ENCODE measurements at places on chromosomes 7 and 10.
A peak's percentile ranks its signal among the peaks of the same experiment; 100 is the strongest.

DNA sequence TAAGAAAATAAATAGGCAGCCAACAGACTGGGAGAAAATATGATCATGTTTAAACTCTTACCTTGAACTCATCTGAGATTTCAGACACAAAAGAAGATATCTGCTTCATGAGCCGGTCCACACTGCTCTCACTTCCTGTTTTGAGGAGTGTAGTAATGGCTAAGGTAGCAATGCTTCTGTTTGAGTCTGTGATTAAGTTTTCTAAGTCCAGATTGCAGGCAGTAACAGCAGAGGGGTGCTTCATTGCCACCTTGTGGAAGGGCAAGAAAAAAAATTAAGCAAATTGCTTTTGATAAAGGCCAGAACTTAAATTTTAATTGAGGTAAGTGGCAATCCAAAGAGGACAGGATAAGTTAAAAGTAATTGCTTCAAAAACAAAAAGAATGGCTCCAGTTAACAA is 69.1 kb downstream of the MEST start:
- DNase-seq = no peak

DNA sequence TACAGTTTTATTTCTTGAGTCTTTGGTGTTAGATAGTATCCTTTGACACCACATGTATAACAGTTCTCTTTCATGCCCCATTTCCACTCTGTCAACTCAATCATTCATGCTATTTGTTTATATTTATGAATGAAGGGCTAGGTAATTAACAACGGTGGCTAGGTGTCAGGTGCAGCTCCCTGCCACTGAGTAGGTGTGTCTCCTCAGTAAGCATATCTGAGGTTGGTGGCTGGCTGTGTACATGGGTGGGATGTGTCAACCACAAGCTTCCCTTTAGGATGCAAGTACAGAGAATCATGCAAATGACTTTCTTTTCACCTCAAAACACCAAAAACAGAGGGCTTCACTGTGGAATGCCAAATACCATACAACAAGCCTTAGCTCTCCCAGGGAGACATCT is 83.4 kb downstream of the ZNF365 start:
- DNase-seq = no peak

- DNase-seq = no peak
Observed at GRCh38 chr10:79193694-79194382, 125.1 kb downstream of the ZMIZ1 start.

DNA sequence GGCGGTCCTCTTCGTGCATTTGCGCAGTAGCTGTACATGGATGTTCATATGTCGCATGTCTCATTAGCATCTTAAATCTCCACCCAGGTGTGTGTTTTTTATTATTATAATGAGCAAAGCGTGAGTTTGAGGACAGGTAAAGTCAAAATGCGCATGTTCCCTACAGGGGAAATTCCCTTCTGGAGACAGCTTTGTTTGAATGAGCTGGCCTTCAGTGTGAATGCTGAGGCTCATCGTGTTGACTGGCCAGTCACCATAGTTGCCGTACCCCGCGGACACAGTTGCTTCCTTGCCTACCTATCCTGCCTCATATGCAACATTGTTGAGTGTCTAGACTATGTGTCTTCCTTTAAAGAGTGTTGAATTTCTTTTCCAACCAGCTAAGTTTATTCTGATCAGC is 13.6 kb downstream of the LYZL1 start:
- no peak for DNase-seq

DNA sequence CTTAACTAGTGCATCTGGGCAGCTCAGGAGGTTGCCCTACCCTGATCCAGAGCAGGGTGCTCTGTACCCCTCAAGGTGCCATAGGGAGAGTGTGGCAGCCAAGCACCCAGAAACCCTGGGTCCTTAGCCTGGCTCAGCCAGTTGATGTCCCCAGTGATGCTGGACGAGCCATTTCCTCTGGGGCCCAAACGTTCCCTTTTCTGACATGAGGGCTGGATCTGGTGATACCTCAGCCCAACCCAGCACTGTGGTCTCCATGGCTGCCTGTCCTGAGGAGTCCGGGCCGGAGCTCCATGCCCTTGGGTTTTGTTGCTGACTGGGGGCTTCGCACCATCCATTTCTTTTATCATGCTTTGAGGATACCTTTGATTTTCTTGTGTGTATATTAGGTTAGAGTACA is 87.9 kb upstream of the IKZF1 start:
- no peak for DNase-seq

GRCh38 chr10:43115881-43116595 is 22.2 kb upstream of the CSGALNACT2 start:
- DNase-seq = no peak

DNA sequence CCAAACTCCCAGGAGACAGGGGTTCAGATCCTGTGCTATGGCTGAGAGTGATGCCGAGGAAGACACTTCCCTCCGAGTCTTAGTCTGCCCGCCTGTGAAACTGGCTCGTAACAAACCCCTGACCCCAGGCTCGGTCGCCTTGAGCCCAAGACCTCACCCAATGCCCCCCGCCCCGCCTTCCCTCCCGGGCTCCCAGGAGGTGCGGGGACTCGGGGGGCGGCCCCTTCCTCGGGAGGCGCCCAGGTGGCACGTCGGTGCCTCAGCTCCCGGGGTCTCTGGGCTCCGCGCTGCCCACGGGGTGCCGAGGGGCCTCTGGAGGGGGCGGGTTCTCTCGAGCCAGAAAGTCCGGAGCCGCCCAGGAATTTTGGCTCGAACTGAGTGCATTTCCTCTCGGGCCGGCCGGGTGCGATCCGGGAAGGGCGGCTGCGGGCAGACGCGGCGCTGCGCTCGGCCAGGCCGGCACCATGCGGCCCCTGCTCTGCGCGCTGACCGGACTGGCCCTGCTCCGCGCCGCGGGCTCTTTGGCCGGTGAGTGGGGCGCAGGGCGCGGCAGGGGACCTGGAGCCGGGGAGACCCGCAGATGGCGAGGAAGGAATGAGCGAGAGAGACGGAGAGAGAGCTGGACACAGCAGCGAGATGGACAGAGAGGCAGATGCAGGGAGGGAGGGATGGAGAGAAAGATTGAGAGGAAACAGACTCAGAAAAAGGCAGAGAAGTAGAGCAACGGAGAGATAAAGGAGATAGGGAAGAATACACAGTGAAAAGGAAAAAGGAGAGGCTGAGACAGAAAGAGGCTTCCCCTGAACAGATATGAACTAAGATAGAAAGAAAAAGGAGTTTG is at the start of gene PLAC9:
Gene PLAC9 (plus strand): TSS at position 432 of the 841 bp plus-strand sequence. CDS start 33 bp downstream, at position 465.
- DNase-seq = no peak

GRCh38 chr10:133160826-133161471 is 930 bp downstream of the KNDC1 start:
- no peak for DNase-seq

GRCh38 chr7:138396251-138397070 is 63.6 kb upstream of the TRIM24 start:
- no peak for DNase-seq

- no peak for DNase-seq
Observed at GRCh38 chr7:7098280-7098818, 84.0 kb upstream of the C1GALT1 start.

DNA sequence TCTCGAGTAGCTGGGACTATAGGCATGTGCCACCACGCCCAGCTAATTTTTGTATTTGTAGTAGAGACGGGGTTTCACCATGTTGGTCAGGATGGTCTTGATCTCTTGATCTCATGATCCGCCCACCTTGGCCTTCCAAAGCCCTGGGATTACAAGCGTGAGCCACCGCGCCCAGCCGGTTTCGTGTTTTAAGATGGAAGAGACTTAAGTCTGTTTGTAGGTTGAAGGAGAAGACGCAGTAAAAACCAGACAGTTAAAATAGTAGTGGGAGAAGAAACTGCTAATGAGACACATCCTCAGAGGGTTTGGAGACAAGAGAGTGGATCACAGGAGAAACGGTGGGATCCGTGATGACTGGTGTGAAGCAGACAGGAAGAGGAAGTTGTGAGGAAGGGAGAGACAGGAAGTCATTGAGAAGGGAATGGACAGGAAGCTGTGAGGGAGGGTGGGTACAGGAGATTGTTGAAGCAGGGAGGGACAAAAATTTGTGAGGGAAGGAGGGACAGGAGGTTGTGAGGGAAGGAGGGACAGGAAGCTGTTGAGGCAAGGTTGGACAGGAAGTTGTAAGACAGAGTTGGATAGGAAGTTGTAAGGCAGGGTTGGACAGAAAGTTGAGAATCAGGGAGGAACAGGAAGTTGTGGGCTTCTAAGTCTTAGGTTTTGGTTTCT is 115.5 kb downstream of the WDFY4 start:
- DNase-seq = no peak

DNA sequence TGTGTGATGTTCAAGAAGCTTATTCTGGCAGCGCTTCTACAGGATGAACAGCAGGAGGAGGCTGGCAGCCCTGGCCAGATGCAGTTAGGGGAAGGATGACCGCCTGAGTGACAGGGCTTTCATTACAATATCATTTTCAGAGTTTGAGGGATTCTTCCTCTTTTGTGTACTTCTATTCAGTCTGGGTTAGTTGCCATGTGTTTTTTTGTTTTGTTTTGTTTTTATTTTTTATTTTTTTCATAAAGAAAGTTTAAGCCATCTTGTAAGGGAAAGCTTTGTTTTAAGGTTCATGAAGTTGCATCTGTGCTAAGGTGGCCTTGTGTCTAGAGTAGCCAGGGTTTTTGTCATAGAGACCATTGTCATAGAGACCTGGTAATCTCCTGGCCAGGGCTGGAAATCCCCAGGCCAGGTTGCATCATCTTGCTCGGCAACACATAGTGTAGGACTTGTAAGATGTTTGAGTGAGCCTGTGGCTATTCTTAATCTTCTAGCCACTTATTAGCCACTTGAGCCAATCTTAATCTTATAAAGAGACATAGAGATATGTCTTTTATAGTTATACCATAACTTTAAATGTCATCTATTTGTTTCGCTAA is 230.5 kb upstream of the TMEM229A start:
- no peak for DNase-seq

- DNase-seq = no peak
Observed at GRCh38 chr7:115911465-115911864, 119.1 kb downstream of the TFEC start.

DNA sequence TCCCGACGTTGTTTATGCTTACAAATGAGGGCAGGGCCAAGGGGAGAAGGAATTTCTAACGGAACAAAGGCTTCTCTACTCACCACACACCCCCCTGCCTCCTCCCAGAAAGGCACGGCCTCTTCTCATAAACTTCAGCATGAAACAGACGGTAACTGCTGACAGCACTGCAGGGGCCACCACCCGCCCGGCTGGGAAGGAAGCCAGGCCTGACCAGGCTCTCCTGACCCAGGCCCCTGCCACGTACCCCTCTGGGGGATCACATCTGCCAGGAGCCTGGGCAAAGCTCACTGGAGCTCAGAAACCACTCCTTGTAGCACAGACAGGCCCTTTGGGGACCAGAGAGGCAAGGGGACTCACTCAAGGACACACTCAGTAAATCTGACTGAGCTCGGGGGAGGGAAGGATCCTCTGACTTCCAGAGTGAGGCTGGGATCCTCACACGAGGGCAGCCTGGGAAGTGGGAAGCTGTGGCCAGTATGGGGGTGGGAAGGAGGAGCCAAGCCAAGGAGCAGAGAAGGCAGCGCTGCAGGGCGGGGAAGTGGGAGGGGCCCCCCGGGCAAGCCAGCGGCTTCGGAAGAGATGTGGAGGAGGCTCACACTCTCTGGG is 46.1 kb downstream of the ZCCHC24 start:
- no peak for DNase-seq

DNA sequence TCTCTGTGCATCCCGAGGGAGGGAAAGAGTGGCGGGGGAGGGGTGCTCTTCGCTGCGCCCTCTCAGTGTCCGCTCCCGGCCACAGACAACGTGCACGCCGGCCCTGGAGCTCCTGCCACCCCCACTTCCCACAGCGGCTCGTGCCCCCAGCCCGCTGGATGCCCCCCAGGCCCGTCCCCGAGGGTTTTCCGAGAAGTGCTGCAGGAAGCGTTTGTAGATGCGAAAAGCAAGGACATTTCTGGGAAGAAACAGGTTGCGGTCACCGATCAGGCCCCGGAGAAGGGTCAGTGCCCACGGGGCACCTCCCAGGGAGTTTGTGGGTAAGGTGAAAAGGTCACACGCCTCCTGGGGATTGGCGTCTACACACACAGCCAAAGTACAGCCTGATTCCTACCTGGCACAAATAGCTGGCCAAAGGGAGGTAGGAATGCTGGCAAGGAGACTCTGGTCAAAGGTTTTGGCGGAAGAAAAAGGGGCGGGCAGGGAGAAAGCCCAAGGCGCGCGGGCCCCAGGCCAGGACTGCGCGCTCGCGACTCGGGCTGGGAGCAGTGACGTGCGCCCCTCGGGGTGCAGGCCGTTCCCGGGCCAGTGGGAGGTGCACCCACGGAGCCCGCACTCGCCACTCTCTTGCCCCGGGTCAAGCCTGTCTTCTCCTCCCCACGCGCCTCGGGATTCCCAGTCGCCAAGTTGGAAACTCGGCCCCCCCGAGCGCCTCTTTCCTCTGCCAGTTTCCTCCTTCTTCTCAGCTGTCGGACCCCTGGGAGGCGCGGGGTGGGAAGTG is 1.5 kb upstream of the NRP1 start:
- no peak for DNase-seq

DNA sequence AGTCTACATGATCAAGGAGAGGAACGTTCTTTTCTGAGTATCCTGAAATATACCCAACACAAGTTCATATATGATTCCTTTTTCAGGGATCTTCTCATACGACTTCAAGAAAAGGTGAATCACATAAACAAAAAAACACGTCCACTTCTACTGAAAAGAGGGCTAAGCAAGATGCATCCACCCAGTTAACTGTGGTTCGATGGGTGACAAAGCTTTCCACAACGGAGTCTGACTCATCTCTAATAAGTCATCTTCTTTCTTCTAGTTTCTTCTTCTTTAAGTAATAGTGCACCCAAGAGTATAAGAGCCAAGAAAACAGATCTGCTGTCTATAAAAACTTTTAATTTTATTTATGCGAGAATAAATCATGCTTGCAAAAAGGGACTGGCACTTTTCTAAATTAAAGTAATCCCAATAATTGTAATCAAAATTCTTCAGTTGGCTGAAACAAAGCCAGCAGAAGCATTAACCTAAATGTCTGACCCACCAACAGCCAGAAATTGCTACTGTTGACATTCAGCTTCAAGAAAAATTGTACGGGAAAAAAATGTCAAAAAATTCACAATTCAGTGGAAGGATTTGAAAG is 146.9 kb upstream of the ANK3 start:
- no peak for DNase-seq

DNA sequence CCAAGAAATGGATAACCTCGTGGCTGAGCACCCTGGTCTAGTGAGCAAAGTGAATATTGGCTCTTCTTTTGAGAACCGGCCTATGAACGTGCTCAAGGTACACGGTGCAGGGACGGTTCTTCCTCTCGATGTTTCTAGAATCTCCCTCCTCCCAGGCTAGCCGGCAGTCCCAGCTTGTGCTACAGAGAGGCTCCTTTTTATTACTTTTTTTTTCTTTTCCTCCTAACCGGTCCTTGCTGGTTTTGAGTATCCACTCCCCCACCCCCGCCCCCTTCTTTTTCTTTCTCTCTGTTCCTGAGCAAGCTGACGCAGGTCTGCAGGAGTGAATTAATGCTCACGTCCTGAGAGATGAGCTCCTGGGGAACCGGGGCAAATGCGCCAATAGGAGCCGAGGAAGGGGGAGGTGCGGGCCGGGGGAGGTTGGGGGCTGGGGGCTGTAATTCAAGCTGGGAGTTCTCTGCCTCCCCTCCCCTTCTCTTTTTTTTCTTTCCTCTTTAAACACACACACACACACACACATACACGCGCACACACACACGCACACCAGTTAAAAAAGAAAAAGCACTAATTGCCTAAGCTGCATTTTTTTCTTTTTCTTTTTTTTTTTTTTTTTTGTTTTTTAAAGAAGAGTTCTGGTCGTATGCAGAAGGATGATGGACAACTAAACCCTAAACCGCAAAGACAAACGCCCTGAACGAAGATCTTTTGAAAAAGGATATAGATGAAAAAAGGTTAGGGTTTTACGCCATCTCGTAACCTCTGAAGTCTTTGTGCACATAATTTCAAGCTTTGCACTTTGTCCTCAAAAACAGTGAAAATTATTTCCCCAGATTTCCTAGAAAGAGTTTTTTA is 6.6 kb downstream of the CPA2 start:
- DNase-seq = peak; percentile 88

Measured in NCI-H187 (cell line).